ENCODE measurements at places on chromosomes 5 and 9.
A peak's percentile ranks its signal among the peaks of the same experiment; 100 is the strongest.

DNA sequence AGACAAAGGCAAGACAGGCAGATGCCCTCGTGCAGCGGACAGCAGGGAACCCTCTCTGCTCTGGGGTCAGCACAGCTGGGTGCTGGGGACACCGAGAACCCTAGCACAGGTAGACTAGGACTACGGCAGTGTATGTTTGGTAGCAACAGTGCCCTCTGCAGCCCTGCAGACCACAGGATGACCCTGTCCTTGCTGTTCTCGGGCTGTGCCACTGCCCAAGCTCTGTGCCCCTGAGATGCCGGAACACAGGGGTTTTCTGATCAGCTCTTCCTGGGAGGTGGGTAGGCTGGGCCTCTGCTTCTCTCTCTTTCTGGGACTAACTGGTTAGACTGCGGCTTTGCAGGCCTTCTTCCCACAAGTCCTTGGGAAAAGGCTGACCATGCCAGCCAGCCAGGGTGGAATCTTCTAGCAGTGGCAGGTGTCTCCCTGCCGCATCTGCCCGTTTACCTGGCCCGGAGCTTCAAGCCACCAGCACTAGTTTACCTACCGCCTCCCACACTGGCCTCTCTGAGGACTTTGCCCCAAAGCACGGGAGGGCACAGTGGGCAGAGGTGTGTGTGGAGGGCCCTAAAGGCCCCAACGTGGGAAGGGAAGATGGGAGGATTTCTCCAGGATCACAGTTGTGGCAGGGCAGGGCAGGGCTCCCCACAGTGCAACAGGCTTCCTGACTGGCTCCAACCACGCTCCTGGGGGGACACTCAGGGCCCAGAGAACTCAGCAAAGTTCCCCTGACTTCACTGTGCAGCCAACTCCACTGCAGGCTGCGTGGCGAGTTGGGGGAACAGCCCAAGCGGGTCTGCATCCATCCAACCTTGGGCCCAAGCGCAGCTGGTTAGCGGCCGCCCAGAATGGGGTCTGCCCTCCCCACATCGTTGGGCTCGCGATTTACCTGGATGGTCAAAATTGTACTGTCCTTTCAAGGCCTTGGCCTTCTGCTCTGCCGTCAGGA is 1.2 kb downstream of the UCK1 start:
- no peak for DNase-seq

DNA sequence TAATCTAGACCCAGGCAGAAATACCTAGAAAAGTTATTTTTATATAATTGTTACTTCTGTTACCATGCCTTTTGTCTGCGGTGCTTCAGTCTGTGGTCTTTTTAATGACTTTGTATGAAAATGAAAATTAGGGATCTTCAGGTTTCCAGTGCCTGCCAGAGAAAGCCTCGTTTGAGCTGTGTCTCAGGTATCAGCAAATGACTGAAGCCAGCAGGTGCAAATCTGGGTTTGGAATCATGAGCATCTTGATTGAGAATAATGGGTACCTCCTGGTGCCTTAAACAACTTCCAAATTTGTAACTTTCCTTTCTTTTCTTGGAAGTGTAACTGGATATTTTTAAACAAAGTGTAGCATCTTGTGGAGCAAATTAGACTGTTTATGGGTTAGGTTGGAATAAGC is 4.3 kb downstream of the ZBTB34 start:
- no peak for DNase-seq

- DNase-seq = peak; percentile 68
These were observed at the start of gene PLEKHG4B for GRCh38 chr5:91556-92263. TSS of gene PLEKHG4B (plus strand) at chr5:92168. CDS start at chr5:92232, 64 bp downstream.

- DNase-seq = no peak
These were observed 27.9 kb downstream of the SPRY4 start for GRCh38 chr5:142296914-142297417.

DNA sequence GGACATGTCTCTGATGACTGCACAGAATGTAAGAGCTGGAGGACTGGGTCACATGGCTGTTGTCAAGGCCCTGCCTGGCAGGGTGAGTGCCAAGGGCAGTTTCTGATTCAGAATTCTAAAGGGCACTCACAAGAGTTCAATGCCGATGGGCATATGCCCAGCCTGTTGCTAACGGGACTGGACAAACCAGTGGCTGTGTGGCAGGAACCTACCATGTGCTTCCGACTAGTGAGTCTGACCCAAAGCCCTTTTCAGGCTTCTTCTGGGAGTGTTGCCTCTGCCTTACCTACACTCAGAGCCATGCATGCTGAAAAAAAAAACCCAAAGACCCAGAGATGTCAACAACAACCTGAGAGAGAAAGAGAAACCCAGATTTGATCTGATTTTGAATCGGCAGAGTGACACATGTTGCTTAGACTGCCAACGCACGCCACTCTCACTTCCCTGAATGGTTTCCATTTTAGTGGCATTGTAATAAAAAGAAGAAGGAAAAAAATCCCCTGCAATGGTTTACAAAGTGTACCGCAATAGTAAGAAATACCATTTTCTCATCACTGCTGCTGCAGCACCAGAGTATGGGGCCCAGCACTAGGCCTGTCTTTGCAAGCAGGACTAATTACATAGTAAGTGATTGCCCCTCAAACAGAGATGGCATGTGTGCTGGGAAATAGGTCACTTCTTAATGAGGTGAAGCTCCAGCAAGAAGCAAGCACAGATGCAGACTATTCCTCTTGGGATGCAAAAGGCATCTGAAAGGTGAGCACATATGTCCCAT is 194.3 kb downstream of the PALM2AKAP2 start:
- no peak for DNase-seq

- no peak for DNase-seq
These were observed 1251.4 kb upstream of the CDH6 start for GRCh38 chr5:29942089-29942488.

- DNase-seq = no peak
These were observed 8.1 kb downstream of the SEMA4D start for GRCh38 chr9:89489548-89490530.

DNA sequence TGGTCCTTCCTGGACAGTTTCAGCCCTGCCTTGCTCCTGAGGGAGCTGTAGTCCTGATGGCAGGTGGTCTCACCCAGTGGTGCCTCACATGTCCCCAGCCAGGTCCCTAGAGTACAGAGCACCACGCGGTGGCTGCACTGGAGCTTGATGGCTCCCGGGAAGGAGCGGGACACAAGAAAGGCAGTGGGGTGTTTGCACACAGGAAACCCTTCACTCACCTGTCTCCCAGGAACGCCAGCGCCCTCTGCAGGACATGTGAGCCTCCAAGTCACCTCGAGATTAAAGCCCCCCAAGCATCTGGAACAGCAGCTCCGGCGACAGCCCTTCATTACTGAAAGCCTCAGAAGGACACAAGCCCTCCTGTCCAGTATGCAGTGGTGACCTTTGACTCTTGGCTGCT is 19.9 kb upstream of the TMEM250 start:
- DNase-seq = no peak
